ENCODE measurements at places on chromosomes 11 and 22.

- DNase-seq: no peak
Measured at GRCh38 chr11:120807414-120808150, 216.3 kb upstream of the TBCEL start.

DNA sequence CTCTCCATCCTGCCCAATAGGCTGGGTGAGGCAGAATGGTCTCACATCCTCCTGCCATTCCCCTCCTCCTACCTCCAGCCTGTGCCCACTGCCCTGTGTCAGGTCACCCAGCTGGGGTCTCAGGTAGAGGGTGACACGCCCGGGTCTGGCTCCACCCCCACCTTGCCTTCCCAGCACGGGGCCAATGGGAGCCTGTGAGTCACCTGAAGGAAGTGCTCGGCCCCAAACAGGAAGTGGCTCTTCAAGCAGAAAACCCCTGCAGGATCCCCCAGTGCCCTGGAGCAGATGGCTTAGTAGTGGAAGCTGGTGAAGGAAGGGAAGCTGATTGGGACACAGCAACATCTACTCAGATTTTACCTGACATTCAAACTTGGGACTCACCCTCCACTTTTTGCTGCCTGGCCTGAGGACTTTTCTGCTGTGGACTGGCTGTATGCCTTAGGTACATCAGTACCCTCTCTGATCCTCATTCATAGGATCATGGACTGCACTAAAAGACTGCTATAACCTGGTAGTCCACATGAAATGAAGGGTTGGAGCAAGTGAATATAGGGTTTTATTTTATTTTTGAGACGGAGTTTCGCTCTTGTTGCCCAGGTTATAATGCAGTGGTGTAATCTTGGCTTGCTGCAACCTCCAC is 33.4 kb downstream of the GDPD5 start:
- DNase-seq: peak; percentile 26

DNA sequence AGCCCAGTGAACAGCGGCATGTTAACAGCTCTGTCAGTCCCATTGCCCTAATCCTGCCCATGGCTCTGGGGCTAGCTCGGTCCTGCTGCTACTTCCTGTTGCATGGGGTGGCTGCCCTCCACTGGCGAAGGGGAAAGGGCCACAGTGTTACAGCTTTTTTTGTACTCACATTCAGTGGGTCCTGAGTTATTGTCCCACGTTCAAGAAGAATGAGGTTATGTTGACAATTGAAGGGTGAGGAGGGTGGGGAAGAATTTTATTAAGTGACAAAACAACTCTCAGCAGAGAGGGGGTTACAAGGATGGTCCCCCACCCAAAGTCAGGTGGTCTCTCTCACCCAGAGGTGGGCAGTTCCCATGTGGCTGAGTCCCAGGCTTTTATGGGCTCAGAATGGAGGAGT is 17.7 kb upstream of the MS4A7 start:
- DNase-seq: no peak

GRCh38 chr11:299081-299891 is at the start of gene IFITM5:
IFITM5 (minus strand) TSS chr11:299526; CDS start chr11:299490, 36 bp downstream.
- DNase-seq: no peak

GRCh38 chr22:27331526-27332281 is 469.9 kb downstream of the MN1 start:
- no peak for DNase-seq

- no peak for DNase-seq
Measured at GRCh38 chr11:10201343-10201742, 92.7 kb downstream of the SBF2 start.
